Activated CD8-positive, alpha-beta memory T cell treated with anti-CD3 and anti-CD28 coated beads, Interleukin-2, amount 50 U/mL, for 4 hours (primary cell): ENCODE measurements at places on chromosomes 5 and 9.

DNA sequence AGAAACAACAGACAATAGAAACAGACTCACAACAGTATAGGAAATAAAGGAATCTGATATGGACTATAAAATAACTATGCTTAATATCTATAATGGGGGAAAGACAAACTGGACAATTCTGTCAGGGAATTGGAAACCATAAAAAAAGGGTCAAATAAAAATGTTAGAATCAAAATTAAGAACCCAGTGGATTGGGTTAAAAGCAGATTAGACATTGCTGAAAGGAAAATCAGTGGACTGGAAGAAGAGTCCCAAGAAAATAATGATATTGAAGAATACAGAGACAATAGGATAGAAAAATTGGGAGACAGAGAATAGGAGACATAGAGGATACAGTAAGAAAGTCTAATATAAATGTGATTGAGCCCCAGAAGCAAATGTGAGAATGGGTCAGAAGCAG, 199.2 kb downstream of the PBX3 start:
- no peak for DNase-seq

DNA sequence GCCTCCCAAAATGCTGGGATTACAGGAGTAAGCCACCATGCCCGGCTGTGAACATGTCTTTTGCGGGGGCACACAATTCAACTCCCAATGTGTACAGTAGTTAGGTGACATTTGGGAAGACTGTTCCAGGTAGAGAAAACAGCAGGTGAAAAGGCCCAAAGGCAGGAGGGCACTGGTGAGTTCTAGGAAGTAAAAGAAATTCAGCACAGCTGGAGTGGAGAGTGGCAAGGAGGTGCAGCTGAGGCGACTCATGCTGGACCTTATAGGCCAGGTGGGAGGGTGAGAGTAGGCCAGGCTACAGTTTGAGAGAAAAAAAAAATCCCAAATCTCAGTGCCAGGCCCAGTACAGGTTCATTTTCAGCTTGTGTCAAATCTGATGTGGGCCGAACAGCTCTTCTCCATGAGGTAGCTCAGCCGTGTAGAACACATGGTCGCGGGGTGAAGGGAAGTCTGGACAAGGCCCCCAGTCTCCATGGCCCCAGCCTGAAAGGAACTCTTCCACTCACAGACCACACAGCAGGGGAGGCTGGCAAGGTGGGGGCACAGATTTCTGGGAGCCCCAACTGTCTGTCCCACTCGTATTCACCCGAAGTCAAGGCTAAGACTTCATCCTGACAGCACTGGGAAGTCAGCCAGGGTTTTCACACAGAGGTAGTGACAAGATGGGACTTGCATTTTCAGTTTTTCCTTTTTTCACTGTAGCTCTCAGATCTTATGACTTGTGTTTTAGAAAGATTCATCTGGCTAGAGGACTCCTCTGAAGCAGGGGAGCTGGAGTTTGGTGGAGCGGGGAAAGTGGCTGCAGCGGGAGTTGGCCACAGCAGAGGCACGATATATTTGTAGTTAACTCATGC, 4.5 kb upstream of the HNRNPAB start:
- no peak for DNase-seq

GRCh38 chr9:114087721-114088120, 9.6 kb upstream of the AMBP start:
- DNase-seq = no peak

DNA sequence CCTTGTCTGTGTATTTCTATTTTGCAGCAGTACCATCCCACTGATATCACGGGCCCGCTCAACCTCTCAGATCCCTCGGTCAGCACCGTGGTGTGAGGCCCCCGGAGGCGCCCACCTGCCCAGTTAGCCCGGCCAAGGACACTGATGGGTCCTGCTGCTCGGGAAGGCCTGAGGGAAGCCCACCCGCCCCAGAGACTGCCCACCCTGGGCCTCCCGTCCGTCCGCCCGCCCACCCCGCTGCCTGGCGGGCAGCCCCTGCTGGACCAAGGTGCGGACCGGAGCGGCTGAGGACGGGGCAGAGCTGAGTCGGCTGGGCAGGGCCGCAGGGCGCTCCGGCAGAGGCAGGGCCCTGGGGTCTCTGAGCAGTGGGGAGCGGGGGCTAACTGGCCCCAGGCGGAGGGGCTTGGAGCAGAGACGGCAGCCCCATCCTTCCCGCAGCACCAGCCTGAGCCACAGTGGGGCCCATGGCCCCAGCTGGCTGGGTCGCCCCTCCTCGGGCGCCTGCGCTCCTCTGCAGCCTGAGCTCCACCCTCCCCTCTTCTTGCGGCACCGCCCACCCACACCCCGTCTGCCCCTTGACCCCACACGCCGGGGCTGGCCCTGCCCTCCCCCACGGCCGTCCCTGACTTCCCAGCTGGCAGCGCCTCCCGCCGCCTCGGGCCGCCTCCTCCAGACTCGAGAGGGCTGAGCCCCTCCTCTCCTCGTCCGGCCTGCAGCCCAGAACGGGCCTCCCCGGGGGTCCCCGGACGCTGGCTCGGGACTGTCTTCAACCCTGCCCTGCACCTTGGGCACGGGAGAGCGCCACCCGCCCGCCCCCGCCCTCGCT, 1.9 kb downstream of the LRRC26 start:
- DNase-seq = no peak

GRCh38 chr5:109506556-109506955, 96.8 kb upstream of the PJA2 start:
- DNase-seq = no peak

GRCh38 chr5:68242743-68243142, 27.2 kb downstream of the PIK3R1 start:
- no peak for DNase-seq

- DNase-seq = no peak
Observed at GRCh38 chr5:88452820-88453219, 184.2 kb upstream of the TMEM161B start.

- DNase-seq = no peak
Observed at GRCh38 chr5:84821924-84822323, 437.2 kb upstream of the EDIL3 start.

DNA sequence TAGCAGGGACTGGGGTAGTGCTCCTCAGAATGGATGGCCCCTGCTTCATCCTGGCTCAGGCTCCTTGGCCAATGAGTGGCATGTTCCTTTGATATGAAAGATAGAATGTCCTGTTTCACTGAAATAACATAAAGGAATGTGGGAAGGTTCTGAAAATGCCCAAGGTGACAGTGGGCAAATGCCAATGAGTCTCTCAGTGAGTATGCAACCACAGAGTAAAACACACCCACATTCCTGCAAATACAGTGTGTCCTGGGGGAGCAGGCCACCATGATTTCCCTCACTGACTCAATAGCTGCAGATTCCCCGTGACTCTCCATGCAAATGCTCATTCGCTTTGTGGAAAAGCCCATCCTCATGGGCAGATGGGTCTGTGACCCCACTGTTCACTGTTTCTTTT, 36.4 kb downstream of the ZNF366 start:
- no peak for DNase-seq

GRCh38 chr5:76818844-76819831, at the start of gene F2RL1:
Gene F2RL1, plus strand, starts transcription at chr5:76819030. Its CDS starts 153 bp downstream, at chr5:76819183.
- peak; percentile 63 for DNase-seq

GRCh38 chr5:114332925-114333324, 28.9 kb upstream of the KCNN2 start:
- no peak for DNase-seq

DNA sequence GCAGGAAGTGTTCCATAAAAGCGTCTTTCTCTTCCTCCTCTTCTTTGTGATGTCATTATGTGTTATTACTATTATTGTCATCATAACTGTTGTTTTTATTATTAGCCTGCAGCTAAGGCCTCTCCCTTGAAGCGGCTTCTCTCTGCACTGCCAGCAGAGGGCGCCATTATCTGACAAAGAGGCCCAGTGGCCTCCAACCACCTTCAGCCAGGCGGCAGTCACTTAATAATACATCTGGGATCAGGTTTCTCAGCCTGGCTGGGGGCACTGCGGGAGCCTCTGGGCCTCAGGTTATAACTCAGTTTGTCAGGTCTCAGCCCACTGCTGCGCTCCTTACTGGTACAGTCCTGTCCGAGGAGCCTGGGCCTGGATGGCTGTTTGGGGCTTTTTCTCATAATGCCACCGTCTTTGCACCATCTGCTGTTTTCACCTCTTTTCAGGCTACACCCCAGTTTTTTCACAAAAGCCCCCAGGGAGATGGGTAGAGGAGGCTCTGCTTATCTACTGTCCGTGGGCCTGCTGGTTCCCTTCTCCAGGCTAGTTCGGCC, 281.9 kb downstream of the NSG2 start:
- peak; percentile 20 for DNase-seq

DNA sequence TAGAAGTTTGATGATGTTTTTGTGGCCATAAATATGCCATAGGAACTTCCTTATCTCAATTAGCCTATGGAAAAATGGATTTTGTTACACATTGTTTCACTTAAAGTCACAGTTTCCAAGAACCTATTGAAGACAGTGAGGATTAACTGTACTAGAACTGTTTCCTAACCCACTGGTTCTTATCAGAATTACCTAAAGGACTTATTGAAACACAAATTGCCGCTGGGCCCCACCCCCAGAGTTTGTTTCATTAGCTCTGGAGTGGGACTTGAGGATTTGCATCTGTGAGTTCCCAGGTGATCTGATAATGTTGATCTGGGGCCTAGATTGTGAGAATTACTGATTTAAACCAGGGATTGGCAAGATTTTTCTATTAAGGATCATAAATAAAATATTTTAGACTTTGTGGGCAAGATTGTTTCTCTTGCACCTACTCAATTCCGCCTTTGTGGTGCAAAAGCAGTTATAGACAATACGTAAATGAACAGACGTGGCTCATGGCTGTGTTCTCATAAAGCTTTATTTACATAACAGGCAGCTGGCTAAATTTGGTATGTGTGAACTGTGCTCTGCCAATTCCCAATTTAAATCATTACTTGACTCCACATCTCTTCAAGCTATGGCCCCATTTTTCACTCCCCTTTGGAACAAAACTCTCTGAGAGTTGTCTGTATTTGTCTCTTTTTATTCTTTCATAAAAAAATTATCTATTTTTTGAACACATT, 9.3 kb downstream of the JAK2 start:
- no peak for DNase-seq

DNA sequence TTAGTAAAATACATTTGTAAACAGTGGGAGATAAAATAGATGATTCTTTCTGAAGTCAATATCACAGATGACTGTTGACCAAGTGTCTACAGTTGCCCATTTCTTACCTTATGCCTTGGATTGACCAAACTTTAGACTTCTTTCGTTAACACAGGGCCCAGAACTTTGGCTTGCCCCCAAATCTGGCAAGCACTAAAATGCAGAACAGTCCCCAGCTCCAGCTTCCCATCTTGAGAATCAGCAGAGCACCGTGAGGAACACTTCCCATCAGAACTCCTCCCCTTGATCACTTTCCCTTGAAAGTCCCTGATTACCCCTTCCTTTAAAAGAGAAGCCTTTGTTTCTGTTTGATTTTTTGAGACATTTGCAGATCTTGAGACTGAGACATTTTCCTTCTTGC, 1039.9 kb downstream of the TLE1 start:
- DNase-seq = no peak

GRCh38 chr5:58076483-58077257, 383.2 kb downstream of the PLK2 start:
- DNase-seq = no peak

- no peak for DNase-seq
Observed at GRCh38 chr5:86228147-86228546, 389.6 kb upstream of the COX7C start.

GRCh38 chr9:4741365-4742089, 525 bp upstream of the AK3 start:
- peak; percentile 22 for DNase-seq

DNA sequence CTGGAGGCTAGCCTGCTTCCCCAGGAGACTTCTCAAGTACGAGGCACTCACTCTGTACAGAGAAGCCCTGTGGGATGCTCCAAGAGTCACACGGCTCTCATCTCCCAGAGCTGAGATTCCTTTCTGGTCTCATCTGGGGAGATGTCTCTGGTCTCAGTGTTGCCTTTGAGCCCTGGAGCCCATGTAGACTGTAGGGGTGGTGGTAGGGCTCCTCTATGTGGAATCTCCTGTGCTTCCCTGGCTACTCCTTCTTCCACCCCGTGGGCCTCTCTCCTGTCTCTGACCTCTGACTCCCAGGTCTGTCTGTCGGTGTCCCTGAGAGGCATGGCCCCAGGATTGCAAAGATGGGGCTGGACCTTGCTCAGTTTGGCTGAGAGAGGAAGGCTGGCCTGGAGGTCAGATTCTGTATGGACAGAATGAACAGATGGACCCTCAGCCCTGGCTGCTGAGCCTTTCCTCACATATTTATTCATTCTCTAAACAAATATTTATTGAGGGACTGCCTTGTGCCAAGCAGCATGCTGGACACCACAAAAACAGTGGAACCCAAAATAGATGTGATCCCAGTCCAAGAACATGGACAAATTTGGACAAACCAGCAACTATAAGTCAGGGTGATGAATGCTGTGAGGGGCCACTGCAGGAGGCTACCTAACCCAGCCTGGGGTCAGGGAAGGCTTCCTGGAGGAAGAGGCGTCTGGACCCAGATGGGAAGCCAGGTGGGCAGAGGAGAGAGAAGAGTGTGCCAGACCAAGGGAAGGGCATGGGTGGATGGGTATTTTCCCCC, 2.6 kb downstream of the CCL19 start:
- no peak for DNase-seq

- no peak for DNase-seq
Observed at GRCh38 chr5:52799358-52799982, 11.8 kb downstream of the ITGA1 start.

DNA sequence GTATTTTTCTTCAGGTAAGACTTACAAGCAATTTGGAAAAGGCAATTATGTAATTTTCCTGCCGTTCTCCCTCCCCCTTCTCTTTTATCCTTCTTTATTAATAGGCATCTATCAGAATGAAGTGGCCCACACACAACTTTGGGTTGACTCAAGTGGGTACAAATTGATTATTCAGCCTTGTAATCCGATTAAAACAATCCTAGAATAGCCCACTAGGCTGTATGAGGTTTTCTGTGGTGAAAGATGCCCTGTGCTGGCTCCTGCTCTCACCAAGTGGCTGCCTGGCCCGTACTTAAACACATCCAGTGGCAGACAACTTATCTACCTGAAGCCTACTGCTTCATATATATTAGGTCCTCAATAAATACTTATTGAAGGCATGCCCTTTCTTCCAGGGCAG, 177.3 kb upstream of the C9orf72 start:
- no peak for DNase-seq

- no peak for DNase-seq
Observed at GRCh38 chr5:74206579-74207550, 433.7 kb downstream of the ENC1 start.

DNA sequence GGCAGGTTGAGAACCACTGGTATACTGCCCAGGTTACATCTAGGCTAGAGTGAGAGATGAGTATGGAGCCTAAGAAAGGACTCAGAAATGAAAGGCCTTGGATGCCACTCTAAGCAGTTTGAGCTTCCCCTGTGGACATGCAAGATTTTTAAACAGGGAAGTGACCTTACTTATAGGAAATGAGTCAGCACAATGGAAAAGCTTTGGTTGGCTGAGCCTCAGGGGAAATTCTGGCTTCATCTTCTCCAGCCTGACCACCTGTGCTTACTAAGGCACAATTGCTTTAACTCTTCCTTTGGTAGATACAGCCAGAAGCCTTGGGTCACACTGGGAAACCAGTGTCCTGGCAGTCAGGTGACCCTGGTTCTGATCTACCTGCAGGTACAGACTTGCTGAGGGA, 380.2 kb upstream of the ZNF462 start:
- DNase-seq = no peak
